Activated T-helper 2 cell treated with anti-CD3 and anti-CD28 coated beads, Interferon-gamma antibody, Interleukin-2, Interleukin-4, amounts not matched to agents 10 μg/mL and 5 μg/mL and 100 μg/mL, durations not matched to agents 14 hours and 24 hours and 36 hours (primary cell): ENCODE measurements at places on chromosomes 1 and 21. TPM values are rescaled to one million over a fixed set of nuclear protein-coding genes. Genes with fewer than 3 reads are reported as not detected.
A peak's percentile ranks its signal among the peaks of the same experiment; 100 is the strongest.

DNA sequence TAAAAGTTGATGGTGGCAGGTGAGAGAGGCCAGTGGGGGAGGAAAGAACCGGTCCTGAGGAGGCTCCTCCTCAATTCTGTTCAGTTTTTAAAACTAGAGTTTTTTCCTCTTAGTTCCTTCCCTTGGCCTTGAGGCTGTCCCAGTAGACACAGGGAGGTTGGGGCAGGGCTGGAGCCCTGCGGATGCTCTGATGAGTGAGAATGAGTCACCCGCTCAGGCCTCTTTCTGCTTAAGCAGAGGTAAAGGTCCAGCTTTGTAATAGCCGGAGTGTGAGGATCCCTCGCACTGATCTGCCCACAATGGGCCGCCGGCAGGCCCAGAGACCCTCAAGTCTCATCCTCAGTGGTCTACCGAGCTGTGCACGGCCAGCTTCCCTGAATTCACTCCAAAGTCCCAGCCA is 49.6 kb upstream of the IRF2BP2 start:
- no peak for DNase-seq

C8B gene
- not detected in 2 replicates for total RNA-seq

- DNase-seq, result no peak
These were observed 46.7 kb upstream of the DMRTB1 start for GRCh38 chr1:53412285-53413174.

DNA sequence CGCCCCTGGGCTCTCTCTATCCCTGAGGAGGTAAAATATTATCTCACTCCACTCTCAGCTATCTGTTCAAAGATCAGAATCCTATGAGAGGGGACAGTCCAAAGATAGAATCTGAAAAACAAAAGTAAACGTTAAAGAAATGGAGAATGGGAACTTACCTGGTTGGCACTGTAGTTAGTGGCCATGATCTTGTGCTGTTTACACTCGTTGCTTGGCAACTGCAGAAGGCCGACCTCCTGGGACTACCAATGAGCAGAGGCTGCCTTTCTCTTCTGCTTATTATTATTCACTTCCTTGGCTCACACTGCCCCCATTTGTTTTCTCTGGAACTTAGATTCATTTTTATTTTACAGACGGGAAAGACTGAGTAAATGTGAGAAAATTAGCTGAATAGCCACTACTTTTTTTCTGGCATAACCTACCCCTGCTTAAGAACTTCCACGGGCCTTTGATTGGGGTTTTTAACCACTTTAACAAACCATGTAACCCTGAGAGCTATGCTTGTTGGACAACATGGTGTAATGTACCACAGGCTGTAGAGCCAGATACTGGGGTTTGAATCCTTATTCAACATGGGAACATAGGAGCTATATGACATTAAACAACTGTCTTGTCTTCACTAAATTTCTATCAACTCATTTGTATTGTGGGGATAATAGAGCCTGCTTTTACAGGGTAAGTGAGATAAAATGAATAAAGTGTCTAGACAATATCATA is at the start of gene CFAP126:
Gene CFAP126 (minus strand): TSS at position 193 of the 717 bp plus-strand sequence. CDS start 8 bp downstream, at position 185.
- peak; percentile 22 for DNase-seq

TPTE gene
- total RNA-seq, result not detected in 2 replicates

TMEM269 gene
- total RNA-seq, result 0.16 and 0.39 TPM in 2 replicates

DNA sequence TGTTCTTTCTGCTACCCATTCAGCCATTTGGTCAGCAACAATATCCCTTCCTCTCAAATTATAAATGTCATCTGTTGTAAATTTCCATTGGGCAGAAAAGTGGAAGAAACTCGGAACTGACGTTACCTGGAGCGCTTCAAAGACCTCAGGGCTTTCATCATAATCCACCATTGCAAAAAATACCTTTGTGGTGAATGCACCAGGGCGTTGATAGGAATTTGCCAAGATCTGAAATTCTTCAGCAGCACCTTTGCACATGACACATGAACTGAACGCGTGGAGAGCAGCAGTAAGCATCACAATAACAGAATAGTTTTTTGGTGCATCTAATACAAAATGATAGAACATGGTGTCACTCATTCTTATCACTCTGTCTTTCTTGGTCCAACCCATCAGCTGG is 3.1 kb upstream of the TEKT2 start:
- DNase-seq, result no peak
